NCI-H1092 (cell line): ENCODE measurements at places on chromosomes 2 and 18.

DNA sequence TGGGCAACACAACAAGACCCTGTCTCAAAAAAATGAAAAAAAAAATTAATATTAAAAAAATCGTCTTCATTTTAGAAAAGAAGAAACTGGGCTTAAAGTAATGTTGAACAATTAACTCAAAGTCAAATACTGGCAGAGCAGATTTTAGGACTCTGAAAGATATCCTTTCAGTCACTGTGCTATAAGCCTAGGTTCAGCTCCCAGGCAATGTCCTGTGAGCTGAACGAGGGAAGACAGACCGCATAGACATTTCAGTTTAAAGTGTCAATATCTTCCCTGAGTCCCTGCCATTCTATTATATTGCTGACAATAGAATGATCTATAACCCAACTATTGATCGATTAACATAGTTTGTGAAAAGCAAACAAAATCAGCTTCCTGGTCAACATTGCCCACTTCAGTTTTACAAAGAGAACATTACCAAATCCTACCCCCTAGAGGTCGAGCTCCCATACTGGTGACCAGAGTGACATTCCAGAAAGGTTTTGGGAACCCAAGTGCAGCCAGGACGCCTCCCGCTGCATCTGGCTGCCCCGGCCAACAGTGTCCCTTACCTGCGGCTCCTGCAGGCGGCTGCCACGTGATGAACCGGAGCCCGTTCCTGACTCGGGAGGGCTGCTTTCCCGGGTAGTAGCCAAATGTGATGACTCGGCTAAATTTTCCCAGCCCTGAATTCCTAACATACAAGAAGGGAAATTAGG lies 639 bp downstream of the MRO start:
- DNase-seq = no peak

GRCh38 chr2:10784719-10785118 lies 27.9 kb downstream of the PDIA6 start:
- no peak for DNase-seq

- no peak for DNase-seq
Measured at GRCh38 chr2:15173501-15173900, 387.6 kb downstream of the NBAS start.

GRCh38 chr2:74864728-74865722 lies 31.1 kb downstream of the HK2 start:
- DNase-seq = no peak

GRCh38 chr2:192072261-192072660 lies 122.5 kb downstream of the TMEFF2 start:
- no peak for DNase-seq

GRCh38 chr2:11827547-11827946 lies 81.1 kb downstream of the LPIN1 start:
- DNase-seq = no peak

DNA sequence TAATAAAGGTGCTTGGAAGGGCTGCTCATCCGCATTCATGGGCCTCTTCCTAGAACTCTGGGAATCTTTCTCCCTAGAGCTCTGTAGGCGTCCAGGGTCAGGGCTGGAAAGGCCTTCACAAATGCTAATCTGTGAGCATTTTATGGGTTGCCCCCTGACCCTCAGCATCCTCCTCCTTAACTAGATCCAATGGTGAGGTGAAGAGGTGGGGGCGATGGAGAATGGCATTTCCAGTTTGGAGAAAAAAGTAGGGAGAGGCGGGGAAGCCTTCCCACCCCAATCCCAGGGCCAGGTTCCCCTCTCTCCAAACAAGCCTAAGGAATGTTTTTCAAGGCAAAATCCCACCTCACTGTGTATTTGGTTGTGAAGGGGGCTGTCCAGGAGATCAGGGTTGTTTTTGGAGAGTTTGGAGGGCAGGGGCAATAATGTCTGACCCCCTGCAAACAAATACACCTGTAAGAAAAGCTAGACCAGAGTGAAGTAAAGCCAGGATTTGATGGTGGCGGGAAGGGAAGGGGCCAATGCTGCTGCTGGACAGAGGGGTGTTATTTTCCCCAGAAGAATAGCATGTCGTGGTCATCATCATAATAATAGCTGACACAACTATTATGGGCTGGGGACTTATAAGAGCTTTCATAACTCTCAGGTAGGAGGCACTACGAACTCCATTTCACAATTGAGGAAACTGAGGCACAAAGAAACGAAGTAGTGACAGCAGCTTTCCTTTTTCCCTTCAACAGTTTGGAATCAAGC lies 1.4 kb upstream of the MYCN start:
- DNase-seq = no peak

DNA sequence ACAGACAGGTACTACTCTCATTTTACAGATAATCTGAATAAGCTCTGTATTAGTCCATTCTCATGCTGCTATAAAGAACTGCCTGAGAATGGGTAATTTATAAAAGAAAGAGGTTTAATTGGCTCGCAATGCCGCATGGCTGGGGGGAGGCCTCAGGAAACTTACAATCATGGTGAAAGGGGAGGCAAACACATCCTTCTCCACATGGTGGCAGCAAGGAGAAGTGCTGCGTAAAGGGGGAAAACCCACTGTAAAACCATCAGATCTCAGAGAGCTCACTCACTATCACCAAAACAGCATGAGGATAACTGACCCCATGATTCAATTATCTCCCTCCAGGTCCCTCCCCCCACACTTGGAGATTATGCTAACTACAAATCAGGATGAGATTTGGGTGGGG lies 254.4 kb downstream of the KCNE4 start:
- no peak for DNase-seq

DNA sequence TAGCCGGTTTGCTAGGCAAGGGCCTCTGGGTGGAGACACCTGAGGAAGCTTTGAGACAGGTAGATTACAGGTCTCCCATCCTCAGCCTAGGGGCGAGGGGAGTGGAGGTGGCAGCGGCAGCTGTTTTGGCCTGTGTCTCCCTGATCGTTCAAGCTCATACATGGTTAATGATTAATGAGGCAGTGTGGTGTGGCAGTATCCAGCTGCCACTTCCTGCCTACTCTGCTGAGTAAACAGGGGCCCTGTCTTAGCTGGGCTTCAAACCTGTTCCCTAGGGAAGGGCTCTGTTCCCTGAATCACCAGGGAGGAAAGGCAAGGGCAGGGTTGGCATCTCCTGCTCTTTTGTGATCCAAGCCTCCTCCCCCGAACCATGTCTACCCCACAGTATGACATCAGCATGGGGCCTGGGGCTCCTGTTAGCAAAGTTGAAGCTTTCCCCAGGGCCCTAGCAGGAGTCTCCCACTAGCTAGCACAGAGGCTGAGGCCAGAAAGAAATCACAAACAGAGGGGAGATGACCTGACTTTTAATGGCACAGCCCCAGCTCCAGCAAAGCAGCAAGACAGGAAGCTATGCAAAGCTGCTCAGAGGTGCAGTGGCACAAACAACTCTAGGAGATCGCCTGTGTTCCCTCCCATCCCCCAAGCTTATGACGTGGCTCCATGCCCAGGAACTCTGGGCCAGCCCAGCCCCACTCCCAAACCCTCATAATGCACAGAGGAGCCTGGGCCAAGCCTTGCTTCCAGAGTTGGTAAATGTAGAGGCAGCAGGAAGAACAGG lies 3.7 kb upstream of the TUBA4B start:
- DNase-seq = peak; percentile 10

GRCh38 chr18:59697236-59697932 lies at the start of gene CCBE1:
TSS of gene CCBE1 (minus strand) at chr18:59697423.
- peak; percentile 53 for DNase-seq

DNA sequence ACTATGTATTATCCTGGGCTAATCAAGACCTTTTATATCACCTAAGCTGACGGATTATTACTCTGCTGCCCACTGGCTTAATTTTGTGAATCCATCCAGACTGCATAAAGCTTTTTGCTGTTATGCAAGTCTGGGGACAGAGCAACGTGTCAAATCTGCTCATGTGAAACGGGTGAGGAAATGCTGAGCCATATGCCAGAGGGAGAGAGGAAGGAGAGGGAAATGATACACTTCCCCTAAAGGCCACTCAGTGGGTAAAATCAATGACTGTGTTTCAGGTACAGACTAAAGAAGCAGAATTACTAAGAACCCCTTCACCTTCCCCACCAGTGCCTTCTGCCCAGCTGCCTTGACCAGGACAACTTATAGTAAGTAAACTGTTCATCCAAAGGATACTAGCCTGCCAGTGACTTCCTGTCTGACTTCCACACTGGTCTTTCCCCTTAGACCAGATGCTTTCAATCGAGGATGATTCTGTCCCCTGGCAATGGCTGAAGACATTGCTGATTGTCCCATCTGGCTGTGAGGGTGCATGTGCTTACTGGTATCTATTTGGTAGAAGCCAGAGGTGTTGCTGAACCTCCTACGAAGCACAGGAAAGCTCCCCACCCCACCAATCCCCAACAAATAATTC lies 43.0 kb downstream of the STAT1 start:
- DNase-seq = no peak

DNA sequence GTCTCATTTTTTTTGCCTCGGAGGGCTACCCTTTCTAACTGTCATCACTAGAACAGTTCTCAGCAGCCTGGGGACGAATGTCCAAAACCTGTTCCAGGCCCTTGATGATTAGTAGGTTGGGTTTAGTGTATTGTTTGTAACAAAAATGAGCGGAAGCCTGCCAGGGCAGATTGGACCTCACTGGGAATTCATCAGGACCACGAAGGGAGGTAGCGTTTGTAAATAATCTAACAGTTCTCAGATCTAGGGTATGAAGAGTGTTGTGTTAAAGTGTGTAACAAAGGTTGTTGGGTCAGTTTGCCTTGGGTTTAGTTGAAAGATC lies 799 bp downstream of the CEP68 start:
- DNase-seq = no peak

DNA sequence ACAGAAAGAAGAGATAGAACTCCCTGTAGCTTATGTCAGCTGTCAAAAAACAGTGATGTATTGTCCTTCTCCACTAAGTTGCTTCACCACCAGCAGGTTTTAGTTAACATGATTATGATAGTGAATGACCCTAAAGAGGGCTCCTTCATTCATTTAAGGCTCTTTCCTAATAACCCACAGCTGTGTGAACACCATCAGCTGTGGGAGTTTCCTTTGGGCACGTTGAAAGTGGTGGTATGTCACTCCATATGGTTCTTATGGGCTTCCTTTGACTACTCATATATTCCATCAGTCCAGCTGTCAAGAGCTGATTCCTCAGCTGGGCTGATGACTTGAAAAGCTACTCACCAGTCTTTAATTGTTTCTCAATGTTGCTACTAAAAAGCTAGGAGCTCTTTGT lies 210.3 kb downstream of the UBE2E3 start:
- DNase-seq = no peak

GRCh38 chr2:133266926-133267590 lies 301.2 kb downstream of the NCKAP5 start:
- no peak for DNase-seq

DNA sequence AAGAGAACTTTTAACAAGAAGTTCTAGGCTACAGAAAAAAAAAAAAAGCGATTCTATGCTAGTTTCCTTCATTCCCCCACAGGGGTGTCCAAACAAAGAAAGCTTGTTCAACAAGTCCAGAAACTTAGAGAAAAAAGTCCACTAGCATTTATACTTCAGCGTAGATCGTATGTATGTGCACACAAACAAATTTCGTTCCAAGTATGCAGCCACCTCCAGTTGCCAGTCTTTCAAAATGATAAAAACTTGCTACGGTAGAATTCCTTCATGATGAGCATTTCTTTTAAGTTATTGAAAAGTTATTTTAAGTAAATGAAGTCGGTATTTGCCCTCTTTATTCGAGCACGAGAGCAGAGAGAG lies 3.7 kb upstream of the OTX1 start:
- no peak for DNase-seq

DNA sequence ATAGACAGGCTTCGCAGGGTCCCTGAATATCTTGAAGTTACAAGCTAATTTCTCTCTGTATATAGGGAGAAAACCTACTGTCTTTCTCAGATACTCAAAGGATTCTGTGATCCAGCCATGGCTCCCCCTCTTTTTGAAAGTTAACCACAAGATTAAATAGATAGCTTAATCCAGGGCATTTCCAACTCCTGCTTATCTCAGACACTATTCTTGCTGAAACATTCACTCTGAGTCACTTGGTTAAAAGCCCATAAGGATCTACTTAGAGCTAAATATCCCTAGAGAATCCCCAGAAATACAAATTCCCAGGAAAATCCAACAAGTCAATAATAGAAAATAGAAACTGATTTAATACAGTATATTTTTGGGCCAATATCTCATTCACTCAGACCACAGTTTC lies 179.1 kb upstream of the LYPD1 start:
- DNase-seq = no peak

- no peak for DNase-seq
Measured at GRCh38 chr2:227597998-227598397, 695 bp upstream of the SCYGR2 start.

DNA sequence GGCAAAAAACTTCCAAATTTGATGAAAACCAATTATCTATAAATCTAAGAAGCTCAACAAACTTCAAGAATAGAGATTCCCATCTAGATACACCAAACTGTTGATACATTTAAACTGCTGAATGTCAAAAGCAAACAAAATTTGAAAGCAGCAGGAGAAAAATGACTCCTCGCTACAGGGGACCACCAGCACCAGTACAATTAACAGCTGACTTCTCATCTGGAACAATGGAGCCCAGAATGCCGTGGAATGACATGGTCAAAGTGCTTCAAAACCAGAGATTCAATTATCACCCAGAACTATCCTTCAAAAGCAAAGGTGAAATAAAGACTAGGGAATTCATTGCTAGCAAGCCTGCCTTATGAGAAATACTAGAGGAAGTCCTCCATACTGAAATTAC lies 11.6 kb downstream of the SRSF7 start:
- DNase-seq = no peak

GRCh38 chr2:236753606-236754270 lies 184.1 kb downstream of the ACKR3 start:
- DNase-seq = peak; percentile 61

DNA sequence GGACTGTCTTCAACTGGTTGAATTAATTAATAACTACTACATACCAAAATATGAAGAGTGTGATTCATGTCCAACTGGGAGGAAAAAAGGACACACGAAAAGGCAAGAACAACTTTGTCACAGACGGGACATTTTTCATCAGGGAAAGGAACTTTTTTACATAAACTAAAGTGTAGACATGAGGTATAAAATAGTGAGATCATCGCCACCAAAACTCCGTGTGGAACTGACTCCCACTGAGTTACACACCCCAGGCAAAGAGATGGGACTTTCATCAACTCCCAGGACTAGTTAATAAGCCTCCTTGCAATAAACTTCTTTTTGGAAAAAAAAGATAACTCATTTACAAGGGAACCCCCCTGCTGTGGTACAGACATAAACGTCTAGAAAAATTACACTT lies 12.9 kb upstream of the NMI start:
- no peak for DNase-seq

- peak; percentile 21 for DNase-seq
Measured at GRCh38 chr18:24488824-24489493, 28.5 kb downstream of the HRH4 start.

GRCh38 chr2:201233812-201234662 lies 26.3 kb upstream of the CASP8 start:
- no peak for DNase-seq

GRCh38 chr2:232951891-232952290 lies 61.2 kb downstream of the NGEF start:
- no peak for DNase-seq

DNA sequence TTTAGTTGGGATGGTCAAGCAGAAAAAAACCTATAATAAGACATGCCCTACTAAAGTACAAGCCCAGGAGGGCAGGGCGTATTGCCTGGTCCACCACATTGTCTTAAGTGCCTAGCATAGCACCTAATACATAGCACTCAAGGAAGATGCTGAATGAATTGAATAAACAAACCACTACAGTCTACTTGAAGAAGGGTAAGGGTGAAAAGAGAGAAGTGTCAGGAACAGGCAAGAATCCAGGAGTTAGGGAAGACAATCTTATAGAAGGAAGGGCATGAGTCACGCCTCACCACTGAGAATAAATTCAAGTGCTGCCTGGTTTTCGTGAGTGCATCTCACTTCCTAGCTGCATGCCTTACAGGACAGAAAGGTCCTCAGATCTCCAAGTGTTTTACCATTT lies 13.9 kb downstream of the SLC19A3 start:
- no peak for DNase-seq
